ENCODE measurements at places on chromosomes 7 and 10.

DNA sequence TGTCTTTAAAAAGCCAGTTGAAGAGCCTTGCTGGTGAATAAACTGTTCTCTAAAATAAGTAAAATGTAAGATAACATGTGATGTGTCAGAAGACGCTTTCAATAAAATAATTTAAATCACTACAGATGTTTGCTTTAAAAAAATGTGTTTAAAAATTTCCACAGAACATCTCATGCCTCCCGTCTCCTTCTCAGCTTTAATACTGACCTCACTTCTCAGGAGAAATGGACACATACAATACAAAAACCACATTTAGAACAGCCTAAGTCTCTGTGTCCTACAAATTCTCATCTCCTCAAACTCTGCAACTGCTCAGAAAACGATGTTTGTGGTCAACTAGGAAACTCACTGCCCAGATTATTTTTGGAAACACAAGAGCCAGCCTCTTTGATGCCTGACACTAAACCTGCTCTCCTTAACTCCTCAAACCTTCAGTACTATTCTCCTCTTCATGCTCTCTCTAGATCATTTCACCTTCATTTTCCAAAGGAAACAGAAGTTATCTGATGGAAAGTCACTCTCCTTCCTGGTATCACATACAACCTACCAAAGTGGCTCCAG lies 120.3 kb downstream of the ZNF438 start:
- DNase-seq: no peak

DNA sequence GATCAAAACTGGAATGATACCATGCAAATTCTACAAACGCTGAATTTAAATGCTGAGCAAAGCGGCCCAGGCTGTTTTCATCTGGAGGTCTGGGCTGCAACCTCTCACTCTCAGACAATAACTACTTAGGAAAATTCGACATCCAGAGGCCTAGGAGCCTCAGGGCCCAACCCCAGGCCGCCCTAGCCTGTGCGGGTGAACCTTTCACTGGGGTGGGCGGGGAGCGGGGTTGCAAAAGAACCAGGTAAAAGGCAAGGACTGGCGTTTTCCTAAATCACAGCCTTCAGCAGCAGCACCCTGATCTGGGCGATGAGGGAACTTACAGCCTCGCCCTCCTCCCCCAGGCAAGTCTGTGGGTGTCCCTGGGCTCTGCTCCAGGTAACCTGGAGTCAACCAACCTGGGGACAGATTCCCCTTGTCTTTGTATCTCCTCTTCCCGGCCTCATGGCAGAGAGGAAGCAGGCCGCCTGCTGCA lies 33.4 kb downstream of the CALML5 start:
- DNase-seq: no peak

DNA sequence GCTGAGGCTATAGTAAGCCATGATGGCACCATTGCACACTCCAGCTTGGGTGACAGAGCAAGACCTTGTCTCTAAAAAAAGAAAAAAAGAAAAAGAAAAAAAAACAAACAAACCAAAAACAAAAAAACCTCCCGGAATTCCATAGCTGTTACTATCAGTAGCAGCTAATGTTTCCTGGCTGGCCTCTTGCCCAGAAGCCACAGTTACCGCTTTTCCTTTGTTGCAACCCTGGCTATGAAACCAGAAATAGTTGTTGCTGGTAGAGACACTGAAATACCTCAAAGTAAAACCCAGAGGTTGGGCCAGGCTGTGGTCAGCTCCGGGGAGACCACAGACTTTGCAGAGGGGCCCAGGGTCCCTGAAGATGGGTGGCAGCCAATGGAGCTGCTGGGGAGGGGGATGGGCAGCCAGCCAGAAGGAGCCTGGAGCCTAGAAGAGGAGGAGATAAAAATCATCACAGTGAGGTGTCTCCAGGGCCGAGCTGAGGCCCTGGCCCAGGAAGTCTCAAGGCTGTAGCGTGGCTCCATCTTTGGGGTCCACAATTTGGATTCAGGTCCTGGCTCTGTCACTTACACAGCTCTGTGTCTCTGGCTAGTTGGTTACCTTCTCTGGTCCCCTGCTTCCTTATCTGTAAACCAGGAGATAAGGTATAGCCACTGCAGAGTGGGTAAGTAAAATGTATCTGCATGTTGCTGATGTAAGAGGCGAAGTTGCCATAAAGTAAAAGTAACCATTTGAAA lies 3.4 kb upstream of the CHST12 start:
- peak; percentile 64 for DNase-seq

DNA sequence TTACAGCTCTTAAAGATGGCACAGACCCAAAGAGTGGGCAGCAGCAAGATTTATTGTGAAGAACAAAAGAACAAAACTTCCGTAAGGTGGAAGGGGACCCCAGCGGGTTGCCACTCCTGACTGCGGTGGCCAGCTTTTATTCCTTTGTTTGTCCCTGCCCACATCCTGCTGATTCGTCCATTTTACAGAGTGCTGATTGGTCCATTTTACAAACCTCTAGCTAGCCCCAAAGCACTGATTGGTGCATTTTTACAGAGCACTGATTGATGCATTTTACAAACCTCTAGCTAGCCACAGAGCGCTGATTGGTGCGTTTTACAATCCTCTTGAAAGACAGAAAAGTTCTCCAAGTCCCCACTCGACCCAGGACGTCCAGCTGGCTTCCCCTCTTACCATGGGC lies 16.8 kb upstream of the CCSER2 start:
- no peak for DNase-seq

GRCh38 chr10:80487791-80488538 lies 33.9 kb downstream of the TSPAN14 start:
- no peak for DNase-seq

DNA sequence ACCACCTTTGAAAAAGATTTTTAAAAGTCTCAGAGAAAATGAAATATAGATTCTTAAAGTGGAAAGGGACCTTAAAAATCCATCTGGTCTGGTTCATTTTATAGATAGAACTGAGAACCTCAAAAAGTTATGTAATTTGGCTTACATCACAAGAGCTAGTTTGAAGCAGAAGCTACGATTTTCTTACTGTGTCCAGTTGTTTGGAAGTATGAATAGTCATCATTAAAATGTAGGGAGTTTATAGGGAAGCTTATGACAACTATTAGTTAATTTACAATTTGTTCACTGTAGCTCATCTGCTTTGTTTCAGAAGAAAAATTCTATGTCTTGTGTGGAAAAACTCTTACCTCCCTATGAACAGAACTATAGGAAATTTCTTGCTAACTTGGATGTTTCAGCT lies 26.9 kb downstream of the ZEB1 start:
- no peak for DNase-seq

GRCh38 chr10:110642204-110643034 lies 1.7 kb upstream of the RBM20 start:
- DNase-seq: no peak

DNA sequence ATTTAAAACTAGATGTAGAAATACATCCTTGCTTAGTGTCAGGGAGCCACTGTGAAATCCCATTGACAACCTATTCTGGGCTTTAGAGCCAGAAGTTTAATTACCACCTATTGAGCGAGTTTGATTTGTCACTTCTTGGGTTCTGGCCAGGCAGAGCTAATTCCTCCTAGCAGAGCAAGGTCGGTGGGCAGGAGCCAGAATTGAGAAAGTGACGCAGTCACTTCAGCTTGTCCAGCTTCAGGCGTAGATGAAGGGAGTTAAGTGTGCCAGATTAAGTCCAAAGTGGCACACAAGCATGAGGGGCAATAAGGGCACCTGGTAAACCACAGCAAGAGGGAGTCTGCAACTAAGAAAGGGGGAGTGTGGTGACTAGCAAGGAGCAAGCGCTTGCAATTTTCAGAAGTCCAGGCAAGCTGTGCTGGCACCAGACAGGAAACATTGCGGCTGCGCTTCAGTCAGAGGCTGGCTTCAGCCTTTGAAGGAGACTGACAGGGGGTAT lies 119.4 kb downstream of the ST7 start:
- no peak for DNase-seq

DNA sequence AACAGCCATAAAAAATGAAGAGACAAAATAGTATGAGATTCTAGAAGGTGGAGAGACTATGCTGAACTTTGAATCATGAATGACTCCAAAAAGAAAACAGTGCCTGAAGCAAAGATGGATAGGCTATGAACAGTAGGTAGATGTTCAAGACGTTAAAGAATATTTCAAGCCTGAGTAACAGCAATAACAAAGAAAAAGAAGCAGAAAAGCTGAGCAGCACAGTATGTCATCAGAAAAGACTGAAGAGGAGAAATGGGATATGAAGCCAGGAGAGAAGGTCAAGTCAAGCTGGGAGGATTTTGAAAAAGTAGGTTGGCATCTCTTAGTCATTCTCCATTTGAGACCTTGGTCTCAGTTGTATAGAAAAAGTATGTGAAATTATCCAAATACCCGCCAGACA lies 484.4 kb downstream of the SORCS1 start:
- DNase-seq: no peak

DNA sequence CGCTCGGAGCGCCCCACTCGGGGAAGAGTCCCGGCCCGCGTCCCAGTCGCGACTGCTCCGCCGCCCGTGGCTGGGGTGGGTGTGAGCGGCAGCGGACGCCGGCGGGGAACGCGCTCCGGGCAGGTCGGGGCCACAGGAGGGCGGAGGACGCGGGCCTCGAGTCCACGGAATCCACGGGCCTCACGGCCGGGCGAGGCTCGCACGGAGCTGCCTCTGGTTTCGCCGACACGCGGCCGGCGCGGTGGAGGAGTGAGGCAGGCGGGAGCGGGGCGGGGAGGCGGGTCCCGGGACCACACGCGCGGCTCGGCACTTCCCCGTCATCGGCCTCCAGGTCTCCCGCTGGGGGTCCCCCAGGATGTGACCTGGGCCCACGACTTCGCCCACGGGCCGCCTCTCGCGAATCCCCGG lies 533 bp upstream of the NKX6-2 start:
- DNase-seq: no peak

GRCh38 chr7:121404348-121404747 lies 8.2 kb upstream of the FAM3C start:
- DNase-seq: no peak

DNA sequence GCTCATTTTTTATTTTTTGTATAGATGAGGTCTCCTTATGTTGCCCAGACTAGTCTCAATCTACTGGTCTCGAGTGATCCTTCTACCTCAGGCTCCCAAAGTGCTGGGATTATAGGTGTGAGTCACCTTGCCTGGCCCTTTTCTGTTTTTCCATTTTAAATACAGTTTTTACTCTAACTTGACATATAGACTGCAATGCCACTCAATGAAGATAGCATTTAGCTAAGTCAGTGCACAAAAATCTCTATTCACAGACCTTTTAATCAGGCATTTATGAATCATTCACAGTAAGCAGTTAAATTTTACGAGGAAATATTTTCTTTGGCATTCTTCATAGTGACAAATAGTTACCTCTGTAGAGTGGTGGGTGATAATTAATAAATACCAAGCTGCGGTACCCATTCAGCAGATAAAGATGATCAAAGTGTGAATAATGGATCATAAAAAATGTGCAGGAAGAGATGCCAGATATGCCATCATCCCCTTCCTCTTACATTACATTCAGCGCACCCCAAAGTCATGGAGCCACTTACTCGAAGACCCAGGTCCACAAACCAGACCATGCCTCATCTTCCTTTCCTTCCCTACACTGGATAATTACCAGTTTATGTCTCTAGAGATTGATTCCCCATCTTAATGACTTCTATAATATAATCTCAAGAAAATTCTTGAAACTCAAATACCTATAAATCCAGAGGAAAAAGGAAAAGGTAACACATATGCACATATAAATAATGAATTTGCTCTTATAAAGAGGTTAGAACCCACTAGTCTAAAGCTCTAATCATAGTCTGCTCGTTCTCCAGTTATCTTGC lies 56.0 kb downstream of the UBE2H start:
- DNase-seq: no peak

DNA sequence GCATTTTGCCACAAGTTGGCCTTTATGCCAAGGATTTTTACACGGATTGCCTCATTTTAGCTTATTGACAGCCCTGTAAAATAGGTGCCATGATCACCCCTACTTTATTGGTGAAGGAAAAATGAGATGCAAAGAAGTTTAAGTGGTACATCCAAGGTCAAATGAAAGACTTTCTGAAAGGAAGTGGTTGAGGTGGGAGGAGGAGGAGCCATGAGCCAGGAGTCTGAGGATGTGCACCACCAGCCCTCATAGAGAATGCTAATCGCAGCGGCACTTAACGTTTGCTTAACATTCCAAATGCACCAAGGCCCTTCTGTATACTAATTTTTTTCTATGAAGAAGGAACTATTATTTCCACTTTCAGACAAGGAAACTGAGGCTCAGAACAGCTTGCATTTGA lies 31.0 kb upstream of the LRRC18 start:
- DNase-seq: no peak

GRCh38 chr7:64747802-64748201 lies 46.4 kb upstream of the ZNF138 start:
- DNase-seq: no peak

DNA sequence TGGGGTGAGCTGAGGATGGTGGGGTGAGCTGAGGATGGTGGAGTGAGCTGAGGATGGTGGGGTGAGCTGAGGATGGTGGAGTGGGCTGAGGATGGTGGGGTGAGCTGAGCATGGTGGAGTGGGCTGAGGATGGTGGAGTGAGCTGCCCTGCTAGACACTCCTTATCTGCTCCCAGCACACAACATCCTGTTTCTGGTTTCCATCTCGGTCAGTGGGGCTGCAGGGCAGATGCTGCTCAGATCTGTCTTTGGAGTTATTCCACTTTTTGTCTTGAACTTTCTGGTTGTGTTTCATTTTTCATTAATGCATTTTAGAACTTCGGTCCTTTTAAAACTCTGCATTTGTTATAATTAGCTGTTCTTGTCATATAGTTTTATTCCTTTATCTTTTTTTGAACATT lies 67.9 kb upstream of the ANTXRL start:
- no peak for DNase-seq

GRCh38 chr10:93071674-93072224 lies 1.9 kb upstream of the CYP26A1 start:
- DNase-seq: no peak

DNA sequence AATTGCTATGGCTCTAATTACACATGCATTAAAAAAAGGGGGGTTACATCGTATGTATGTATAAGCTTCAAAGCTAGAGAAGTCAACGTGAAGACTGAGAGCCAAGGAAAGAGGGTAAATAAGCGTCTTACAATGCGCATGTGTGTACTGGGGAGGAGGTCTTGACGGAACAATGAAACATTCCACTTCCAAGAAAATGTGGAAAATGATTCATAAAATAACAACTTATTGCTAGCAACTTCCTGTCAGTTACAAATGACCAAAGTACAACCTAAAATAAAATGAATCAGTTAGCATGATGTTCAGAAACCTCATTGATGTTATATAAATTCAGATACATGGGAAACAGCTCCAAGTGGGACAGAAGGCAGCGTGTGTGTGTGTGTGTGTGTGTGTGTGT lies 104.1 kb upstream of the RHEB start:
- DNase-seq: no peak

DNA sequence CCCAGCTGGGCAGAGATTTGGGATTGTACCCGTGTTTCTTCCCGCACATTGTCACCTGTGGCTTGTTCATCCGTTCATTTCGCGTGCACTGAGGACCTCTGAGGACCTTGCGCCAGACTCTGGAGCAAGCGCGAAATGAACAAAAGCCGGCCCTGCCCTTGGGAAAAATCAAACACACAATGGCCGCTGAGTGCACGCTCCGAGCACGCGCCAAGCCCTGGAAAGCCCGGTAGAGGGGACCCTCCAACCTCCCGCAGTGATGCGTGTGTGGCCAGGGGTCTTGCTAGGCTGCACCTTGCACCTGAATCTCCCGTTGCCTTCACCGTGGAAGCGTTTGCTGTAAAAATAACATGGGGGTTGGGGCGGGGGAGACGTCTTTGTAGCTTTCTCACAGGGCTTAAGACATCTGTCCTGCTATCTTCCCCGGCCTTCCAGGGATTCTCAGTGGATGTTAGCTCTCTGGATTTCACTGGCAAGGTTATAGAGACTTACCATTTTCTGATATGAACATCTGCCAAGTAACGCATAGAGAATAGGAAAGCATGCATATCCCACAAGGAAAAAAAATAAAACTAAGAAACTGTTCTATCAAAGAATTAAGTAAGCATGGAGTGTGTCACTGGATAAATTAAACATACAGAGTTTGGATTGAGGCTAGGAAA lies 37.3 kb downstream of the ZNF777 start:
- DNase-seq: no peak
